Thoracic aorta (tissue), 2 donors: ENCODE measurements at places on chromosomes 13 and 19.

- no peak for DNase-seq
These were observed 356.7 kb downstream of the FGF9 start for GRCh38 chr13:22027566-22027965.

DNA sequence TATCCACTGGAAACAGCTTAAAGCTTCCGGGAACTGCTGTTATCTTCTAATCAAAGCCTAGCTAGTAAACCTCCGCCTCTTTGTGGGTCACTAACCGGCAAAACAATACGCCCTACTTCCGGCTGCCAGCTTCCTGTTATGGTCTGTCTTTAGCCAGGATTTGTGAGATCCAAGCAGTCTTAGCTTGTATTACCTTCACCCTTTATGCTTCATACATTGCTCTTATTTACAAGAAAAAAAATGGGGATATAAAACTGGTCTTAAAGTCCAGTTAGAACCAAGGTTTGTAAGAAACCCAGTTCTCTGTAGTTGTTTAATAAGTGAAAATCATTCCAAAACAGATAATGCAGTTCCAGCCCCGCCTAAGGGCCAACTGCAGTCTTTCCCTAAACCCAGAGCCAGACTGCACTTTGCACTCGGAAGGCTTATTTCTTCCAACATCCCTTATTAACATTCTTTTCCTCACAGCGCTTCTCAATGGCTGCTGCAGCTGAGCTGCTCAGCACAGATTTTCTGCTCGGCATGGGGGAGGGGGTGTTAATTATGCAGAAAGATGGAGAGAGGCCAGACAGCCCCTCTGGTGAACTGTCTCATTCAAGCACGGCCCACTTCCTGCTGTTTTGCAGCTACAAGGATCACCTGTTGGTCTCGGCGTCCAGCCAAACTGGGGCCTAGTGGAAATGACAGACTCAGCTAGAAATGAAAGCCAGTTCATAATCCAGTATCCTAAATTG lies 368.4 kb downstream of the KLF12 start:
- DNase-seq = peak; percentile 33

GRCh38 chr19:48953990-48954594 lies 583 bp upstream of the BAX start:
- no peak for DNase-seq

GRCh38 chr19:2812414-2813234 lies 7.0 kb upstream of the ZNF554 start:
- DNase-seq = no peak

DNA sequence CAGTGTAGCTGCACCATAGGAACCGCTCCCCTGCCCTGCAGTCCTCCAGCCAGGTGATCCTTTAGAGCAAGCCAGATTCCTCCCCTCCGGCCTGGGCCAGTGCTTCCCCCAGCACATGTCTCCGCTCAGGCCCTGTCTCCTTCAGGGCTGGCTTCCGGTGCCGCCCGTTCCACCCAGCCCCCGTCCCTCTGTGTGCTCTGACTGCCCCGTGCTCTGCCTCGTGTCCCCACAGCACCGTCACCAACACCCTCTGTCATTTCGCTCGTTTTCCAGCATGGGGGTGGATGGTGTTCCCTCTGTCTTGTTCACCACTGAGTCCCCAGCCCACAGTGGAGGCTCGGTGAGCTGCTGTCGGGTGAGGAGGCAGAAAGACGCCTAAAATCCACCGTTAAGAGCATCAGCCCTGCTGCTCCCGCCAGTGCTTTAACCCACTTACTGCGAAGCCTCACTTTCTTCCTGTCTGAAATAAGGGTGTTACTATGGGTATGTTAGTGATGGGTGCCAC lies 54.5 kb downstream of the TSSK6 start:
- no peak for DNase-seq

DNA sequence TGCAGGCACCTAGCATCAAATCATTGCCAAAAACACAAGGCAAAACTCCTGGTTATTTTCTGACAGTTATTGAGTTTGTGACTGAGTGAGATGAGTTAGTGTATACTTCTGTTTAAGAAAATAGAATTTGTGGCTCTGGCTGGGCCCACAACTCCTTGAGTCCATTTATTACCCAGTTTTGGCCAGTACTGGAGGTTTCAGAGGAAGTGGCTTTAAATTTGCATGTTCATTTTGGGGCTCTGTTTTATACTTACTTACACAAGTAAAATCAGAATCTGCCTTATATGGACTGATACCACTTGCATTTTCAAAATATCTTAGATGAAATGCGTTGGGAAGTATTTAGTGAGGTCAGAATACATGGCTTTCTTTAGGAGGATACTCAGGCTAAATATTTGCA lies 29.0 kb downstream of the TNFSF11 start:
- DNase-seq = no peak

DNA sequence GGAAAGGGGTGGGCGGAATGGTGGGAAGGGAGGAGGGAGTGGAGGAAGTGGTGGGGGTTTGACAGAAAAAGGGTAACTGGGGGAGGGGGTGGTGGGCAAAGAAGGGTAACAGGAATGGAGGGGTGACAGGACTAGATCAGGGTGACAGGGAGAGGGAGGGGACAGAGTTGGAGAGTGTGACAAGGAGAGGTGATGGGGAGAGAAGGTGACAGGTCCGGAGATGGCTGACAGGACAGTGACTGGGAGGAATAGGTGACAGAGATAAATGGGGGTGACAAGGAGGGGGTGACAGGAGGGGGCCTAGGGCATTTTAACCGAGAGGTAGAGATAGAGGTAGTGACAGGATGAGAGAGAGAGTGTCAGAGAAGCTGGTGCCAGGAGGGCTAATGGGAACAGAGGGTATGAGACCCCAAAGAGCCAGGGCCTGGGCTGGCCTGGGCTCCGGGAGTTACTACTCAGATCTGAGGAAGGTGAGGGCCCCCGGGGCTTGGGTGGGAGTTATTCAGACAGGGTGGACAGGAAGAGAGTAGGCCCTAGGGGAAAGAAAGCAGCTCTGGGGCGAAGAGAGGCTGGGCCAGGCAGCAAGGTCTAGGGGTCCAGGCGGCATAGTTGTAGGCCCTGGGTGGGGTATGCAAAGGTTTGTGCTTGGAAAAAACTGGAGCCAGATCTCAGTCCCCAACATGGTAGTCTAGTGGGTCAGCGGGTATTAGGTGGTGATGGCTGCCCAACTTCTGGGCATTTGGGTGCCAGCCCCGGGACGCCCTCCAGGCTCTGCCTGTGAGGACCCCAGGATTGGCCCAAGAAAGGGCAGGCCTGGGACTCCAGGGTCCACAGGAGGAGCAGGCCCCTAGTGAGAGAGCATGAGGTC lies 660 bp downstream of the CIC start:
- no peak for DNase-seq

DNA sequence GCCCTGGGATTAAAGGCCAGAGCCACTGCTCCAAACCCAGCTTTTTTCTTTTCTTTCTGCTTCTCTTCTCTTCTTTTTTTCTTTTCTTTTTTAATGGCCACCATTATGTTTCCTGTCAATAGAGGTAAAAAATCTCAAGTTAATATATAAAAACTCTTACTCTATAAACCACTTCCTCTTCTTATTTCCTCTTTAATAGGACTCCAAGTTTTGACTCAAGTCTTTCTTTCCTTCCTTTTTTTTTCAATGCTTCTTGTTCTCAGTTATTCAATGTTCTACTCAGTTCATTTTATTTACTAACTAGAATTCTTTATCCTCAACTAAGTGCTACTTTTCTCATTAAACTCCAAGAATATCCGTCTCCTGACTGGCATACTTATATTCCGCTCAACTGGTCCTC lies 27.1 kb upstream of the MYCBP2 start:
- DNase-seq = no peak

DNA sequence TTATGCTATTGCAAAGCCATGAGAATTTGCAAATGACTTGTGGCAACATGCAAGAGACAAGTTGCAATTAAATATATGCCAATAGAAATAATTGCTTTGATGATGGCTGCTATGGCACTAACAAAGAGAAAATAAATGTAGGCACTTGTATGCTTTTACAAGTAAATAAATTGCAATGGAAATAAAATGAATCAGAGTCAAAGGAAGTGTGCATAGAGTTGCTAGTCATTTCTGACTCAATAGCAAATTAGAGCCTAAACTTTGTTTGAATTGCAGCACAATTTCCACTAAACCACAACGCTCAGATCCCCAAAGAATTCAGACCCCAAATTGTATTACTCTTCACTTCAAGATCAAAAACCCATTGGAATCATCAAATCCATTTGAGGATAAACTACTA lies 792.1 kb upstream of the ARGLU1 start:
- no peak for DNase-seq

DNA sequence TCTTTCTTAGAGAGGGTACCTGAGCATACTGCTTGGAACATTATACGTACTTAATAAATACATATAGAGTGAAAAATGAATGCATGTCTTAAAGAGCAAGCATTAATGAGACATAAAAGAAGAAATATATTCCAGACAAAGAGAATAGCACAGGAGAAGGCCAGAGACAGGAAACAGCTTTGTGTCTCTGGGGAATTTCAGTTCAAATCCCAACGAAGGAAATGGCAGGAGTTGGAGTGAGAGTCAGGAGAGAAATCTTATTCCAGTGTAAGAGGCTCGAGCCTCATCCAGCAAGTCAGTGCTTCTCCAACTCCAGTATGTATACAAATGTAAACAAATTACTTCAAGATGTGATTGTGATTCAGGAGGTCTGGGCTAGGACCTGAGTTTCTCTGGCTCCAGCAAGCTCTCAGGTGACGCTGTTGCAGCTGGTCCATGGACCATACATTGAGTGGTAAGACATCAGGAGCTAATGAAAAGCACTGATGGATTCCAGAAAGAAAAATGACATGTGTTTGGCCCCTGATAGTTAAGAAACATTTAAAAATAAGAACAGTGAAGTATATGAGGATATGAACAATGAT lies 108.2 kb downstream of the RAP2A start:
- DNase-seq = no peak

DNA sequence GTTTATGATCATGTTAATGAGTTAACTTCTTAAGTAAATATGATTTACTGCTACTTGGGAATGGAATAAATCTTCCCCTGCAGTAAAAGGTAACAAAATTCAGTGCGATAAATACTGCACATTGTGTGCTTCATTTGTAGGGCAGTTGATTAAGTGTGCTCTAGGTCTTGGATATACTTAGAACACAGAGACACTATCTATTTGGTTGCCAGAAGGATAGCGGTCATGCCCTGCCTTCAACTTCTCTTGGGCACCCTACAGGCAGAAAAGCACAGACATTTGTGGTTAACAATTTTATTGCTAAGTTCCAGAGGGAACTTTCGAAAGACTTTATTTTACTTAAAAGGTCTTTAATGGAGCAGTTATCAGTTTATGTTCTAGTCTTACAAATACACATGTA lies 605.8 kb downstream of the PCDH9 start:
- no peak for DNase-seq

DNA sequence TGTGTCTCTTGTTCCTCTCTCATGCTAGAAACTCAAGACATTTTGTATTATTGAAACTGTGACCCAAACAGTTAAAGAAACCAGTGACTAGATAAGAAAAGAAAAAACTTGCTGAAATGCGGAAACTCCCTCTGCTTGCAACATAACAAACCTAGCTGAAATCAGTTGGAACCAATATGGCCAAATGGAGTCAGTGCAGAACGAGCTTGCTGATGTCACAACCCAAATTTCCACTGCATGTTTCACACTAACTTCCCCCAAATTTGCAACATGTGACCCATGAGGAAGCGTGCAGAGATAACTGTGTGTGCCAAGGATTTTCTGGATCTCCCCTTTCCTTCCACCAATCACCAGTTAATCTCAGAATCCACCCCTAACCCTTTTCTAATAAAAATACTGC lies 208.0 kb downstream of the DLEU7 start:
- DNase-seq = peak; percentile 13

GRCh38 chr13:97512732-97513131 lies 78.8 kb downstream of the RAP2A start:
- no peak for DNase-seq

DNA sequence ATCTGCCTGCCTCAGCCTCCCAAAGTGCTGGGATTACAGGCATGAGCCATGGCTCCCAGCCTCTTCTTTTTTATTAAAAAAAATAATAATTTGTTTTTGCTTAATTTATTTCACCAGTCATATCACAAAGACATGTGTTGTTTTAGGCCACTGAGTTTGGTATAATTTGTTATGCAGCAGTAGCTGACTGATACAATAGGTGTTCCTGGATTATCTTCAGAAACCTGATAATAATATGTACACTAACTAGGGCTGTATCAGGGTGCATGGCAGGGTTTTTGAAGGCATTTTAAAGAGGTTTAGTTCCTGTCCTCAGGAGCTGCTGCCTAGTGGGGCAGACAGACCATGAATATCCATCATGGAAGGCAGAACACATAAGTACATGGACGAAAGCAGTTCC lies 9.5 kb upstream of the CSNK1G2 start:
- no peak for DNase-seq
